ENCODE measurements at places on chromosomes 16 and 17. TPM values are rescaled to one million over a fixed set of nuclear protein-coding genes. Genes with fewer than 3 reads are reported as not detected.
A peak's percentile ranks its signal among the peaks of the same experiment; 100 is the strongest.

GRCh38 chr17:46003907-46004748, 5.1 kb downstream of the STH start:
- peak; percentile 46 for DNase-seq

WFDC1 gene
- not detected for total RNA-seq

GRCh38 chr17:10646392-10646990, 10.6 kb downstream of the MYH3 start:
- DNase-seq = peak; percentile 39

DNA sequence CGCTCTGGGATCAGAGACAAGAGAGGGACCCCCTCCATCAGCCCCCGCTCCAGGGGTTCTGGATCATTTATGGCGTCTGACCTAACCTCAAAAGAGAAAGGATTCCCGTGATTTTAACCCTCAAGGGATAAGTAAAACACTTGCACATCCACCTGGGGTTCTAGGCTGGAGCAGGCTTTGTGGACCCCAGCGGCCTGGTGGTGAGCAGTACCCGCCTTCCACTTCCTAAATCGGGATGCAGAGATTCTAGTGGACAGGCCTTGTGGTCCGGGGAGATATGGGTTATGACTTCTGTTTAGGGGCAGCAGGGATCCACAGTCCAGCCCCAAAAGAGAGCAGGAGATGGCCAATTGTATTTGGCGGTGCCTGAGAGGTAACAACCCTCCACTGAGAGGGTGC, 684 bp upstream of the PITPNM3 start:
- no peak for DNase-seq

QPRT gene
- total RNA-seq = 0.27 TPM

XAF1 gene
- total RNA-seq = 33.0 TPM

DNA sequence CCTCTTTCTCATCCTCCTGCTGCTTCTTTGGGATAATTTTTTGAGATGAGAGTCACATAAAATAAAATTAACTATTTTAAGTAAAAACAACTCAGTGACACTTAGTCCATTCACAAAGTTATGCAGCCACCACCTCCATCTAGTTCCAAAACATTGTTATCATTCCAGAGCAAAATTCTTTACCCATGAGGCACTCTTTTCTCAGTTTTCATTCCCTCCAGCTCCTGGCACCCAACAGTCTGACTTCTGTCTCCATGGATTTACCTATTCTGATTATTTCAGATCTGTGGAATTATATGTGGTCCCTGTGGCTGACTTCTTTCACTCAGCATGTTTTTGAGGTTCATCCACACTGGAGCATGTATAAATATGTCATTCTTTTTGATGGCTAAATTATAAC, 239.9 kb upstream of the DYNLRB2 start:
- peak; percentile 24 for DNase-seq

DNA sequence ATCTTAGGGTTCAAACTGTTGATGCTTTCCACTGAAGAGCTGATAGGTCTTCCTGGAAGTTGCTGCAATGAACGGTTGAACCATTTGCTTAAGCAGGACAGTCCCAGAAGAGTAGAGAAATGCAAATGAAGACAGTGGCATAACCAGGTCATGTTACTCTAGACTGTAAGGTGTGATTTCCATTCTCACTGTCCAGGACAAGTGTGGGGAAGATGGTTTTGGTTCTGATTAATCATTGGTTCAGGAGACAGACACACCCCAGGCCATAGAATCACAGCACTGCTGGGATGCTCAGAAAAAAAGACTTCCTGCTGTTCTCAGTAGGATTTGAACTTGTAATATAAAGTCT, 34.8 kb upstream of the XYLT2 start:
- no peak for DNase-seq

DNA sequence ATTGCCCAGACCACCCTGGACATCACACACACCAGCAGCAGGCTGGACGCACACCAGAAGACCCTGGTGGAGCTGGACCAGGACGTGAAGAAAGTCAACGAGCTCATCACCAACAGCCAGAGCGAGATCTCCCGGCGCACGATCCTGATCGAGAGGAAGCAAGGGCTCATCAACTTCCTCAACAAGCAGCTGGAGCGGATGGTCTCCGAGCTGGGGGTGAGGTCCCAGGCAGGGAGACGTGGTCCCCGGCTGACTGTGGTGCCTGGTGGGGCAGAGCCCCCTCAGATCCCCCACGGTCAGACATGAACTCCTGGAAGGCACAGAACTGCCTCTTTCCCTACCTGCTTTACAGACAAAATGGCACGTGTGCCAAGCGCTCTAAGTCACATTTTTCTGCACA, 16.6 kb upstream of the GAA start:
- DNase-seq = no peak

GRCh38 chr17:63517825-63518534, 5.2 kb upstream of the KCNH6 start:
- no peak for DNase-seq

DNA sequence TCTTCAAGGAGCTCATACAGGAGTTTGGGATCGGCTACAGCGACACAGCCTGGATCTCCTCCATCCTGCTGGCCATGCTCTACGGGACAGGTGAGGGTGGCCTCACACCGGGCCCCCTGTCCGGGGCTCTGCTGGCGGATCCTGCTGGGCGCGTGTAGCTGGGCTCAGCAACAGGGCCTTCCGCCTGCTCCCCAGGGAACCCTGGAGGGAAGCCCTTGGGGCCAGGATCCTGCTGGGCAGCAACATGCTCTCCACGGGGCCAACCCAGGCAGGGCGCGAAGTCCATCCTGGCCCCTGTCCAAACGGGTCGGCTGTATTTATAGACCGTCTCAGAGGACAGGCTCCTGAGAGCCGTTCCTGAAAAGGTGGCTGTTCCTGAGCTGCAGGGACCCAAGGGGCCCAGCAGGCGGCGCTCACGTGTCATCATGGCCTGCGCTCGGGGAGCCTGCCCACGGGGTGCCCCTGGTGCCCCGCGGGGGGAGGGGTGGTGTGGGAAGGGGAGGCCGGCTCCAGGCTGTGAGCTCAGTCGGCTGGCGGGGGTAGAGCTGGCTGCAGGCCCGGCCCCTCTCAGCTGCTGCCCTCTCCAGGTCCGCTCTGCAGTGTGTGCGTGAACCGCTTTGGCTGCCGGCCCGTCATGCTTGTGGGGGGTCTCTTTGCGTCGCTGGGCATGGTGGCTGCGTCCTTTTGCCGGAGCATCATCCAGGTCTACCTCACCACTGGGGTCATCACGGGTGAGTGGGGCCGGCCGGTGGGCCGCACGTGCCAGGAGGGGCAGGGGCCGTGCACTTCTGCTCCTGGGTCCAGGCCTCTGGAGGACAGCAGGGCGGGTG, 7.5 kb downstream of the SLC16A3 start:
- DNase-seq = no peak

HOXB3 gene
- 2.0 TPM for total RNA-seq

GRCh38 chr17:49645654-49646053, 32.2 kb downstream of the SPOP start:
- no peak for DNase-seq

KRT36 gene
- not detected for total RNA-seq

GRCh38 chr17:31745964-31746600, 113.0 kb downstream of the COPRS start:
- no peak for DNase-seq

DNA sequence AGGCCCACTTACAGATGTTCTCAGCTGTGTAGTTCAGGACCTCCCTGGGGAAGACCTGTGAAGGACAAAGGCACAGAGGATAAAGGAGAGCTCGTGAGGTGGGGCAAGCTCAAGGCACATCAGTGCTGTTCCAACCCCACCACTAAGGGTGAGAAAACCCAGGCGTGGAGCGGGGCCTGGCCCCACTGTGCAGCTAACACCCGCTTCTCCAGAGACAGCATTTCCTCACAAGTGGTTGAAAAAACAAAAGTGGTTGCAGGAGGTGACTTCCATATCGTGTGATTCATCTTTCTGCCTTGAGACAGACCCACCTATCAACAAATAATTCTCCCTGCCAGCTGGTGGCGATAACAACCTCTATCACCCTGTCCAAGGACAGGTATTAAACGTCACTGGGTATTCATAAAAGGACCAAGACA, 30.0 kb downstream of the SNN start:
- DNase-seq = no peak

DNA sequence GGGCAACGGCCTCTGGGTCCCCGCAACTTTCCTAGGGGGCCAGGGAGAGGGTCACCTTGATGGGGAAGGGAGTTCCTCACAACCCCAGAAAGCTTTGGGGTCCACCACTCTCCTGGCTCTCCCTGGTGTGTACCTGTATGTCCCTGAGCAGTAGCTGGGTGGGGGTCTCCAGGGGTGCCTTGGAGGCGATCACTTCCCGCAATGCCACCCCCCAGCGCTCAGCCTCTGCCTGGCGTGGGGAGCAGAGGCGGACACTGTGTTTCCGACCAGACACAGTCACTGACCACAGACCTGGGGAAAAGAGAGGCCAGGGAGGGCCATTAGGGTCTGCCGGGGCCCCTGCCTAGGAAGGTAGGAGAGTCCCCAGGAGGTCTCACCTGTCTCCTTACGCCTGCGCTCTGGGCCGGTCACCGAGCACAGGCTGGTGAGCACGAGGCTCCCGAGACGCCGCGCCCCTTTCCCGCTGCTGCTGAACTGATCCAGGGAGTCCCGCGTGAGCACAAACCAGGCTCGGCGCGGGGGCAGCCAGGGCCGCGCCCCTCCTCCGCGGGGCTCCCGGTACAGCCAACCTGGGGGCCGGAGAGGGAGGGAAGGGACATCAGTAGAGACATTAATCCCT, 3.4 kb downstream of the PLEKHH3 start:
- DNase-seq = no peak

HNF1B gene
- total RNA-seq = not detected

DNA sequence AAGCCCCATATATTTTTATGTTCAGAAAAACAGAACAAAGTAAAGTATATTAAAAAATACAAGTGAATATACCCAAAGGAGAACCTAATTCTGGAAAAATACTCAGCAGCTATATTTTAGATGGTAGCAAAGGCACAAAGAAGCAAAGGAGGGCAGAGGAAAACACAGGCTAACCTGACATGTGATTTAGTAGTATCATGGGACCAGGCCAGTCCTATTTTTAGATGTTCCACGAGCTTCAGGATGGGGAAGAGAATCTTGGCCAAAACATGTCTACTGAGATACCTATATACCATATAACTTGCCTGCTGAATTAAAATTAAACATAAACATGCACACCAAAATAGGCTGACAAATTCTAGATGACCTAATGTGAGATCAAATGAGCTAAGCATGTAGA, 32.9 kb downstream of the SMYD4 start:
- DNase-seq = no peak

- DNase-seq = no peak
These were observed 1.9 kb downstream of the CREBBP start for GRCh38 chr16:3878610-3879009.

DNA sequence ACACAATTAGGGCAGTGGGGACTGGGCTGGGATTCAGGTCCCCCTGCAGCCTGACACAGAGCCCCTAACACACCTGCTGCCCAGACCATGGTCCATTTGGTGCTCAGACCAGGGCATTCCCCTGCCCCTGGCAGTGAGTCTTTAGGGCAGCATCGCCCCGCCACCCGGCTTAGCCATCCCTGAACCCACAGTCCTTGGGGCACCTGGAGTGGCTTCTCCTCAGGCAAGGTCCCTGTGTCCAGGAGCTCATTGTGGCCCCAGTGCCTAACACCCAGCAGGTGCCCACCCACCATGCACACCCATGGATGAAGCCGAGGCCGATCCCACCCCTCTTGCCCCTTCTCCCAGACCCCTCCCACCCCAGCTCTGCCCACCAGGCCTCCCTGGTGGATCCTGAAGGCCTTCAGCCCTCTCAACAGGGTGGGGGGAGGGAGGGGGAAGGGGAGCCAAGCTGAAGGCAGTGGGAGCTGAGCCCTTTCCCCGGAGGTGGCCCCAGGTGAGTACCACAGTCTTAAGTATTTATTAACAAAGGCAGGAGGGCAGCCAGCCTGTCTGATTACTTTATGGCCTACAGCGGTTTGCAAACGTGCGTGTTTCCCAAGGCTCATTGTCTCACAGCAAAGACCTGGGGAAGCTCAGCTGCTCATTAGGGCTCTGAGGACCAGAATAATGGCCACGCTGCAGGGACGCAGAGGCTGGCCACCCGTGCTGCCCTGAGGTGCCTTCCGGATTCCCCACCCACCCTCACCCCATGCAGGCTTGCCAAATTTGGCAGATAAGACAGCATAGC, 38.5 kb downstream of the RBFOX3 start:
- DNase-seq = no peak

ASGR1 gene
- total RNA-seq = not detected

GRCh38 chr17:4806777-4807604, at the start of gene PLD2:
Gene PLD2 (plus strand): TSS chr17:4807152. CDS start chr17:4807773, 621 bp downstream.
- DNase-seq = peak; percentile 34

DNA sequence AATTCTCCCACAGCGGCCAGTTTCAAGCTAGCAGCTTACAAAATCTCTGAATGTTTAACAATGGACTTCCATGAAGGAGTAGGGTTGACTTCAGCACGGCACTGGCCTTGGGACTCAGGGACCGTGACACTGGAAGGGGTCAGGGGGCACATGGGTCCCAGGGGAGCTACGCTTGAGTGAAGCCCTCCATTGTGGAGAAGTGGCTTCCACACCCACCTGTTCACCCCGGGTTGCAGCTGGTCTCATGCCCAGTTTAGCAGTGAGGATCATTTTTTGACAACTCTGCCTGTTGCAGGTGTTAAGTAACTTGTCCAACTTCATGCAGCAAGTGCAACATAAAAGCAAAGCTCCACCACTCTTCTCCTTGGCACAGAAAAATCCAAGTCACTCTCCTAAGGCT, 510.2 kb downstream of the CDH13 start:
- DNase-seq = no peak

DNA sequence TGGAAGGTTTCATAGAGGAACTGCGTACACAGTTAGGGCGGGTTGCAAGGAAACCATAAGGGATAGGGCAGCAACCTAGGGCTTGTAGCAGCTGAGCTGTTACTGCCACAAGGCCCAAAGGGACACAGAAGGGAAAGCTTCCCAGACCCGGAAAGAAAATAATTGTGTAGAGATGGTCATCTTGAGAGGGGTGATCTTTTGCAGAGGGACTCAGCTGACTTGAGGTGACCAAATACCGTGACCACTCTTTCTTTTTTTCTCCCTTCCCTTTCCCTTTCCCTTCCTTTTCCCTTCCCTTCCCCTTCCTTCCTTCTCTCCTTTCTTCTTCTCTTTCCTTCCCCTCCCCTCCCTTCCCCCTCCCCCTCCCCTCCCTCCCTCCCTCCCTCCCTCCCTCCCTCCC, 8.5 kb upstream of the CREBBP start:
- no peak for DNase-seq

NOD2 gene
- not detected for total RNA-seq

DNA sequence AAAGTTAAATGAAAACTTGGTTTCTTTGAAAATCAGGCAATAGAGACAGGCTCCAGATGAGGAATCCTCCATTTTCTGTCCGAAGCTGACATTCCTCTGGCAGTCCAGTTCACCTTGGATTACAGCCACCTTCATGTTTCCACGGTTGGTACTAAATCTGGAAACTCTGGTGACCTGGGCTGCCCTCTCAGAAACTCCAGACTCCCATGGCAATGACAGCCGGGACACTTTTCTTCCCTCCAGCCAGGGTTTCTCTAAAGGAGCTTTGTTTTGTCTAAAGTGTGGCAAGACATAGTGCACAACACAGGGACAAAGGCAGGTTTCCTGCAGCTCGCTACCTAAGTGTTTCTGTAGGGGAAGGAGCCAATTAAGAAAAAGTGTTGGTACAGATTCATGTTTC, 36.0 kb downstream of the CLUAP1 start:
- DNase-seq = no peak

GRCh38 chr16:25478476-25478875, 213.3 kb upstream of the HS3ST4 start:
- DNase-seq = no peak

- no peak for DNase-seq
These were observed 13.4 kb upstream of the SULT1A1 start for GRCh38 chr16:28623172-28623711.

Measured in H4 (cell line).